LHCN-M2 (cell line): ENCODE measurements at places on chromosomes 12 and 14. TPM values are rescaled to one million over a fixed set of nuclear protein-coding genes. Genes with fewer than 3 reads are reported as not detected.

DNA sequence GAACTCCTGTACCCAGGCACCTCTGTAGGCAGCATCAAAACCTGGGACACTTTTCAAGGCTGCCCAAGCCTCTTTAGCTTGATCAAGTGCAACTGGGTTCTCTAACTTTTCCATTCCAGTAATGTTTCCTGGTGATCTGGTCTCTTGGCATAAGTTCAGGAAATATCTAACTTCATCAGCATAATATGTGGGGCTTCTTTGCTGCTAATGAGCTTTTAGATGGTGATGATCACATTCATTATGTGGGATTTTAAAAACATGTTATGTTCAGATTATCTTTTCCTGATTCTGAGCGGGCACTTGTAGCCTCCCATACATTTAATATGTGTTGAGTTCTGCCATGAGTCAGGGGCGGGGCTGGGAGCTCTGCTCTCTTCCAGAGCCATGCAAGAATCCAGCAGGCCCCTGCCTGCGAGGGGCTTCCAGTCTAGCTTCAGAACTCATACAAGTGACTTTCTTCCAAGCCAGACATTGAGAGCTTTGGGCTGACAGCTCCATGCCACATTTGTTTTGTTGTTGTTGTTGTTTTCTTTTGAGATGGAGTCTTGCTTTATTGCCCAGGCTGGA lies 39.5 kb upstream of the RIN3 start:
- DNase-seq = no peak

GRCh38 chr14:29030121-29030520 lies 263.5 kb downstream of the FOXG1 start:
- no peak for DNase-seq

GRCh38 chr12:9829483-9829882 lies 2.2 kb downstream of the KLRF1 start:
- no peak for DNase-seq

DNA sequence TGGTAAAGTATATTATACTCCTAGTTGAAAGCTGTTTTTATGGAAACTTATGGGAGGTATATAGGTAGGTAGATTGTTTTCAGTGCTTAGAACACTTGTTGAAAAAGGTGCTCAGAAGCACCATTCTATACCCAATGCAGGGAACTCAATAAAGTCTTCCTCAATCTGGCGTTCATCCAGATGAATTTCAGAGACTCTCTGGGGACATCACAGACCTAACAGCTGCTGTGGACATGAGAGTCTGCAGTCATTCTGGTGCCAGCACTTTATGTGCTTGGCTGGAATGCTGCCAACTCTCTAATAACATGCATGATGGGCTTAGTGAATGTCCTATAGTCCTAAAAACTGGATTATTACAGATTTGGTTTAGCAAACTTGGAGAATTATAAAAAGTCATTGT lies 115.9 kb downstream of the NTN4 start:
- DNase-seq = peak; percentile 96

The ADAMTS20 gene
- 0.17 and 0.32 TPM in 2 replicates for total RNA-seq
